ENCODE measurements at places on chromosomes 2 and 18.

- DNase-seq = no peak
These were observed 8.1 kb upstream of the NFATC1 start for GRCh38 chr18:79387615-79388014.

DNA sequence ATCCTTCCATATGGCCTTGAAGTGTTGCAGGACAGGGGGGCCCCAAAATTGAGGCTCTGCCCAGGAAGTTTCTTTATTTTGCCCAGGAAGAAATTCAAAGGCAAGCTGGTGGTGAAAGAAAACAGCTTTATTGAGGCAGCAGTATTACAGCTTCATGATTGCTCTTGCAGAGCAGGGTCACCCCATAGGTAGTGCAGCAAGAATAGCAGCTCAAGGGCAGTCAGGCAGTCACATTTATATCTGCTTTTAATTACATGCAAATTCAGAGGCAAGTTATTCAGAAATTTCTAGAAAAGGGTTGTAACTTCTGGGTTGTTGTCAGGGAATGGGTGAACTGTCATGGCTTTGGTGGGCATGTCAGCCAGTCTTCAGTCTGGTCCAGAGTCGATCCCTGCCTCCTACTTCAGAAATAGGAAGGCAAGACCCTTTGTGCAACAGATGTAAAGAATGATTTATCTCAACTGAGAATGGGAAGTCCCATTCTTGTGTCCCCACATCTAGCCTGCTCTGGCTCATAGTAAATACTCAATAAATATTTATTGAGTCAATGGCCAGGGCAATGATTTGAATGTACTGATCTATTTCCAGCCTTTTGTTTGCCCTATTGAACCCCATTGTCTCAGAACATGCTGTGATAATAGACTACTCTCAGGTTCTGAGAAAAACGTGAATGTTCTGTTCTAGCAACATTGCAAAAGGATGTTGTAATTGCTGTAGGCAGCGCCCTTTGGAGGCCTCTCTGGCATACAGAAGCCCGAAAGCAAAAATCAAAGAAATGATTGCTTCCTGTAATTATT, 129.8 kb downstream of the MYO3B start:
- no peak for DNase-seq

DNA sequence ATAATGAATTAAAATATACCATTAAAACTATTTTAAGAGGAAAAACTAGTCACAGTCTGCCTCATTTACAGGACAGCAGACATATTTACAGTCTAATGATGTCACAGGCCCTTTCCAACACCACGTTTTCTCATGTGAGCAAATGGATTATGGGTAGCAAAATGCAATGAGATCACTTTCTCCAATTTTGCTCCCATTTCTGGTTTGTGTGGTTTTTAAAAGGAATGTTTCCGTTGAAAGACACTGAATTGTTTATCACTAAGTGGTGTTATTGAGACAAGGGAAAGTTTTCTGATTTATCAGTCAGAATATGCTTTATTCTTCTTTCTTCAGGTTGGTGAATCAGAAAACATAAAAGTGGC, 11.4 kb upstream of the NR4A2 start:
- no peak for DNase-seq

- DNase-seq = no peak
These were observed 893.2 kb upstream of the CRIM1 start for GRCh38 chr2:35462226-35462998.

DNA sequence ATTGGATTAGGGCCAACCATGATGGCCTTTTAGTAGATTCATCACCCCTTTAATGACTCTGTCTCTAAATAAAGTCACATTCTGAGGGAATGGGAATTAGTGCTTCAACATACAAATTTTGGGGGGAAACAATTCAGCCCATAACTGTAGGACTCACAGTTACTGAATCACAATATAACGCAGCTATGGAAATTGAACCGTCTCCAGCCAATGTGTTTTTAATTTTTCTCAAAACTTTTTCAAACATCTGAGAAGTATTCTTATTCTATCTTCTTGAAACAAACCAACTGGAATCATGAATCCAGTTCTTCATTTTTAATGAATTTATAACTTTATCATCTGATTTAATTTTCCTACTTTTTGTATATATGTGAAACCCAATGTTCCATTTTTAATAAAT, 373.1 kb upstream of the SYT4 start:
- DNase-seq = no peak

GRCh38 chr2:23520256-23520655, 135.3 kb downstream of the KLHL29 start:
- DNase-seq = no peak

DNA sequence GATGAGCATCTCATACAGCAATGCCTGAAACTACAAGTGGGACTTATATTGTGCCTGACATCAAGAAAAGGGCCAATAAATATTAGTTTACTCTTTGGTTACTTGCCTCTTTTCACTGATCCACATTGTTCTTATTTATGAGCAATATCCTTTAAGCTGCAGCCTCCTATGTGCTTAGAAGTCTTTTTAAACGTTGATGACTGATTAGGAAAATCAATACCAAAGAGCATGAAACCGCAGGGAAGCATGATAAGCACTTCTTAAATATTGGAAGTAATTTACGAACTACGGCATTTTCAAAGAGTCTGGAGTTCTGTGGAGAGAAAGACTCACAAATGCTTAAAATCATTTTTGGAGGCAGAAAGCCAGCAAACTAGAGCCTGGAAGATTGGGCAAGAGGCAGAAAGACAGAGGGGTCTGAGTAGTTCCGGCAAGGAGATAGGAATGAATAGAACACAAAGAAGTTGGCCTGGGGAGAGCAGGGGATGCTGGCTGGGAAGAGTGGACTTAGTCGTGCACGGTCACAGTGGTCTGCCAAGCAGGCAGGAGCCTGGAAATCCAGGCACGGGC, 122.6 kb upstream of the NOSTRIN start:
- no peak for DNase-seq

DNA sequence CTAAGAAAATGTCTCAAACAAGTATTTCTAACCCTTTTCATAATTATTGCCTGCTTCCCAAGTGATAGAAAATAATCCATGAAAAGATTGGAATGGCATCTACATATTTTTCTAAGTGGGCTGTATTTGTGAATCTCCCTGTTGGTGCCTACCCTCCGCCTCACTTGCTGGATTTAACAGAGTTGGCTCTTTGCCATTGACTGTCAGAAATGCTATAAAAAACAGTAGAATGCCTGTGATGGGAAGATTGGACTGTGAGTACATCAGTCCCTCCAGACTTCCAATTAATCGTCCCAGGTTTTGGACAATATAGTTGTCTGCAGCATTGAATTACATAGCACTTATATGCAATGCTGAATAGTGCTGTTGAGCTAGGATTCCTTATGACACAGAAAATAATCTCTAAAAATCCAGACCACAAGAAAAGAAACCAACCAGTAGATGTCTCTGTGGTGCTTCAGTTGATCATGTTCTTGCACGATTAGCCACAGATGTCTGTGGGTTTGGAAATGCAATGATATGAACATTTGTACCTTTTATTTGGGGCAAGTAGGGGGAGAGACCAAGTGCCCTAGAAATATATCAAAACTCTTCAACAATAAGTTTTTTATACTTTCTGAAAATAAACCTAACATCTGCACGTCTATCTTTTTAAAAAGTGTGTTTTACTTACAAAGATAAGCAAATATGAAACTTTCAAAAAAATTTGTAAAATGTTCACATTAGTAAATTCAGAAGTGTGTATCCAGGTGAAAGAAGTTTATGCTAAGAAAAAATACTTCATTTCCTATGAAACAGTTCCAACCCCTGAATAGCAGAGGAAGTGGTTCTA, 88.5 kb downstream of the DYNAP start:
- no peak for DNase-seq

DNA sequence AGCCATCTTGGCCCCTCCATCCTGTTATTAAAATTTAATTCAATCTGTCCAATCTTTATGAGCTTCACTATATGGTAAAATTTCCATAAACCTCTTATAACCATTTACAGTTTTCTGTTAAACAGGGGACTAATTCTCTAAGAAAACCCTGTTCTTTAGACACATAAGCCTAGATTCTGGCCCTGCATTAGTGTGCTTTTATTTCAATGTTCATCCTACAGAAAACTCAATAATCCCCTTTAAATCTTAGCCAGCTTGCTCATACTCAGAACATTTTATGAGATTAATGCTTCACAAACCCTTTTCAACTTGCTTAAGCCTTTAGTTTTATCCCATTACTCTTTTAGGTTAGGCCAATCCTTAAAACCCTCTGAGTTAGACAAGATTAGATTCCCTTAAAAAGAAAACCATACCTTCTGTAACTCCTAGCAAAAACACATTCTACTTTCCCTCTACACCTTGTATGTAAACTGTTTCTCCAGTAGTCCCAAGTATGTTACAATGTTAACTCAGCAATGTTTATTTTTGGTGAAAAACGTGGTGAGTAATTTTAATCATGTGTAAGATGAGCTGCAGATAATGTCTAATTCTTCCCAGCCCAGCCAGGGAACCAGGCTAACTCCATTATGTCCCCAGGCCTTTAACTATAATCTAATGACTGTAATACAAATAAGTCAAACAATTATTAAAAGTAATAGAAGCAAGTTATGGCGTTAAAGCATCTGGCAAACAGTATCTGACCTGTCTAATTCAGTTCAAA, 1953.4 kb upstream of the LRRTM1 start:
- no peak for DNase-seq

DNA sequence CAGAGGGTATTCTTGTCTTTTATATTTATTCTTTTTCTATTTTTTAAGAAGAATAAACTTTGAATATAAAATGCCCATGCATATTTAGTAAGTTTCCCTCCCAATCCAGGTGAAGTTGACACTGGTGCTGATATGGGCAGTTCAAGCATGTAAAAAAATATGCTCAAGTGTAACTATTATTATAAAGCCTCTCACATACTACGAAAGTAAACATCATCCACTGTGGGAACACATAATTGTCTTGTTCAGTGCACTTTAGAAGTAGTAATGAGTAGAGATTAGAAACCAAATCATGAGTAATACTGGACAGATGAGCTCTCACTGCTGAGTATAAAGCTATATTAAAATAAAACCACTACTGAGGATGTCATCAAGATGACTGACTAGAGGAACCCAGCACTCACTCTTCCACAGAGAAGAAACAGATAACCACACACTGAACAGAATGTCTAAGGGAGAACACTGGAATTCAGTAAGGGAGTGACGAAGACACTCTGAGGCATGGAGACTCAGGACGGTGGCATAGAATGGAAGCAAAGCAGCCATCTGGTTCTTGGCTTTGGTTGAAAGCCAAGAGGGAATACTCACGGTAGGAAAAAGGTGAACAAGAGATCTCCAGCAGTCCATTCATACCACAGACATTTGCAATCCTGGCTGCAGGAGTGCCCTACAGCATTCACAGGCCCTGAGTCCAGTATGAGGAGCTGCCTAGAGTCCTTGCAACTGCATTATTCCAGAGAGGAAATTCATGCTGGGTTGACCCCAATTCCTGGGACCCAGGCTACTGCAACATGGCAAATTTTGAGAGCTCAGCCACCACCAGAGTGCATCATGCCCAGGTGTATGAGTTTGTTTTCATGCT, 9.5 kb upstream of the FAM110C start:
- DNase-seq = no peak

GRCh38 chr2:219630770-219631405, 3.5 kb downstream of the SLC4A3 start:
- DNase-seq = no peak

Data from T-cell (primary cell).